ENCODE measurements at places on chromosomes 12 and 14. TPM values are rescaled to one million over a fixed set of nuclear protein-coding genes. Genes with fewer than 3 reads are reported as not detected.

DNA sequence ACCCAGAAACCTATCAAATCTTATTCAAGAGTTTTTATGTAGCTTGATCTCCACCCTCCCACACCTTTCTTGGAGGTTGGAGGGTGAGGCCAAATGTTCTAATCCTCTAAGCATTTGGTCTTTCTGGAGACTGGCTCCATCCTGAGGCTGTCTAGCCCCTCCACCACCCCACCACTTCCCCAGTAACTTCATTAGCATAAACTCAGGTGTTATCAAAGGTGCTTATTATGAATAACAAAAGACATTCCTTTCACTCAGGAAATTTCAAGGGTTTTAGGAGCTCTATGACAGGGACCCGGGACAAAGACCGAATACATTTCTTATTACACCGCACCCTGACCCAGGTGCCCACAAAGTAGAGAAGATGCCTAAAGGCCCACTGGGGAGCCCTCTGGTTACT, 2.8 kb upstream of the TMEM229B start:
- no peak for DNase-seq

DNA sequence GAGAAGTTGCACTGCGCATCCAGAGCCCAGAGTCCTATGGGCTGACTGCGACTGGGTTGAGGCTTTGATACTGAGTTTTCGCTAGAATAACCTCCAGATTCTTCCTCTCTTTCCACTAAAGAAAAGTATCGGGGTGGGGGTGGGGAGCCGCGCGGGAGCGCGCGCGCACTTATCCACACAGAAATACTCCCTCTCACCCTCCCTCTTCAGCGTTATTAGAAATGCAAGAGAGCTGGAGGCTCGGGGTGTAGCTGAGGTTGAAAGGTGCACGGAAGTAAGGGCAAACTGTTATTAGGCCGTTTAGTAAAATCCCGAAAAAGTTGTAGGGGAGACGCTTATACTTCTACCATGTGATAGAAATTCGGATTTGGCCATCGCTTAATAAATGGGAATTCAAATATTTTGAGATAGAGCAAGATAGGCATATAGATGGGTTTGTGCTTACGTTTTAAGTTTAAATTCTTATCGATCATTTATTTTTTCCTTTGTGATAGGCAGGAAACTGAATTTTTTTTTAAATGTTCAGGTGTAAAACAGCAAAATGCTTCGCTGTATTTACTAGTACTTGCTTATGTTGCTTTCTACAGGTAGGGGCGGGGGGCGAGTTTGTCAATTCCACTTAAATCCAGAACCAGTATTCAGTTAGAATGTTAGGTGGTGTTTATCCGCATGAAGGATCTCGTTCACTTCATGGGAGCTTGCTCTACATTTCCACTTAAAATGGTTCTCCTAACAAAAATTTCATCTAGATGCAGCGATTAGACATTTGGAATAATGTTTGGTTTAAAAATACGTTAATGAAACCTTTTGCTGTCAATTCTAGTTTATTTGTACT, 1.1 kb downstream of the ARHGAP5 start:
- DNase-seq: no peak

DNA sequence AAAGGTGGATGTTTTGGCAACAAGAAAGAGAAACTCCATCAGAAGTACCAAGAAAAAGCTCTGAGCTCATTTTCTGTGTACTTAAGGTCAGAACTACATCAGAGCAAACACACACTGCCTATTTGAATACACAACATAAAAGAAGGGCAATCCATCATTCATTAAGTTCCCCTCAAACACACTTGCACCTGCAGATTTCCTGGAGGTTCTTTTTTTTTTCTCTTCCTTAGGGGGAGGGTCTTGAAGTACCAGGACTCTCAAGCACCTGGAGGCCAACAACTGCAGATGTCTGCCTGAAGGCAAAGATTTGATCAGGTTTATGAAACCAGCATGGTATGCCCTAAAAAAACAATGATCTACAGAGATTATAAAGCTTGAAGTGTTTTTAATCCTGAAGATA, 26.1 kb upstream of the PTHLH start:
- DNase-seq: no peak

DNA sequence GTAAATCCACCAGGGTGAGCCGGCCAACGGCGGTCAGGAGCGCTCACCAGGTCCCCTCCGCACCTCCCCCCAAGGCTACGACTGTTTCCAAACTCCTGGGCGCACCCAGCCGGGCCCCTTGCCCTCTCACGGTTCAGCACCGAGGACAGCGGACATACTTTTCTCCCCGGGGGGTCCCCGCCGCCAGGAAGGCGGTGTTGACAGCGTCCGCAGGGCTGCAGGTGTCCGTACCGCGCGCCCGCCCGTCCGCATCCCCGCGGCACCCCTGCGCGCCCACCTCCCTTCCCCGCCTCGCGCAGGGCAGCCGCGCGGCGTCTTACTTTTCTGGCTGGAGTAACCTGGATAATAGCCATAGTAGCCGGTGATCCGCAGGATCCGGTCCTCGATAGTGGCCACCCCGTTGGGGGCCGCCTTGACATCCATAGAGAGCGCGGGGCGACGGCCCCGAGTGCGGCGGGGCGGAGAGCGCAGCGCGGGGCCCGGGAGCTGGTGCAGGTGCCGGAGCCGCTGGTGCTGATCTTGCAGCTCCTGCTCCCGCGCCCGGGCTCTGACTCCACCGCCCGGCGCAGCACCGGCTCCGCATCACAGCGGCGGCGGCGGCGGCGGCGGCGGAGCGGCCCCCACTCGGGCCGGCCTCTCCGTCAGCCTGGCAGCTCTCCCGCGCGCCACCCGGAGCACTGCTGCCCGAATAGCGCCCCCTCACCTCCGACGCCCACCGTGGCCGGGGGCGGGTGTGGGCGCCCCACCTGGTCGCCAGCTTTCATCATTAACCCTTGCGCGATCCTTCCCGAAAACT, at the start of gene SLC35F4:
Gene SLC35F4 (minus strand): TSS at position 690 of the 796 bp plus-strand sequence.
- DNase-seq: no peak

DNA sequence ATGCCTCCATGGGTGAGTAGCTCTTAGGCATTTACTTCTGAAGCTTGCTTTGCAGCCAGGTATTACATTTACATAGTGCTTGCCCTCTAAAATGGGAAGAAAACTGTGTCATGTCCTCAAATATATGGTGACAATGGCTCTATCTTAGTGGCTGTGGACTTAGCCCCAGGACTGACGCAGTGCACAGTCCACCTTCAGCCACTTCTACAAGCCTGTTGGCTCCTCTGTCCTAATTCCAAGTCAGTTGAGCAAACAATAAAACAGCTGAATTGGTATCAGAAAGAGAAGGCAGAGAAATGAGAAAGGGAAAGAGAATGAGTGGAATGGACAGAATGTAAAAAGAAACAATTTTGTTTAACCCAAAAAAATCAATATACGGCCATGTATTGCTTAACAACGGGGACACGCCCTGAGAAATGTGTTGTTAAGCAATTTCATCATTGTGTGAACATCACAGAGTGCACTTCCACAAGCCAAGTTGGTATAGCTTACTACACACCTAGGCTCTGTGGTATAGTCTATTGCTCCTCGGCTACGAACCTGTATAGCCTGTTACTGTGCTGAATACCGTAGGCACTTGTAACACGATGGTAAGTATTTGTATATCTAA, 93.5 kb downstream of the GRIN2B start:
- no peak for DNase-seq

DNA sequence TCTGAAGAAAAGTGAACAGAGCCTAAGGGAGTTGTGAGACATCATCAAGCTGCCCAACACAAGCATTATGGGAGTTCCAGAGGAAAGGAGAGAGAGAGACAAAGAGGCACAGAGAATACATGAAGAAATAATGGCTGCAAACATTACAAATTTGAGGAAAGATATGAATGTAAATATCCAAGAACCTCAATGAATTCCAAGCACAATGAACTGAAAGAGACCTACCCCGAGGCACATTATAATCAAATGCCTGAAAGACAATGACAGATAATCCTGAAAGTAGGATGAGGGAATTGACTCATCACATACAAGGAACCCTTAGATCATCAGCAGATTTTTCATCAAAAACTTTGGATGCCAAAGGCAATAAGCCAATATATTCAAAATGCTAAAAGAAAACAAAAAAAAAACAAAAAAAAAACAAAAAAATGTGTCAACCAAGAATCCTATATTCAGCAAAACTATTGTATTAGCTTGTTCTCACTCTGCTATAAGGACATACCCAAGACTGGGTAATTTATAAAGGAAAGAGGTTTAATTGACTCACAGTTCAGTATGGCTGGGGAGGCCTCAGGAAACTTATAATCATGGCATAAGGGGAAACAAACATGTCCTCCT, 37.8 kb downstream of the BCL2L14 start:
- DNase-seq: no peak

GRCh38 chr12:132631666-132632065, 13.1 kb downstream of the P2RX2 start:
- DNase-seq: no peak

- DNase-seq: no peak
Observed at GRCh38 chr12:120708651-120709050, 1.6 kb upstream of the UNC119B start.

DNA sequence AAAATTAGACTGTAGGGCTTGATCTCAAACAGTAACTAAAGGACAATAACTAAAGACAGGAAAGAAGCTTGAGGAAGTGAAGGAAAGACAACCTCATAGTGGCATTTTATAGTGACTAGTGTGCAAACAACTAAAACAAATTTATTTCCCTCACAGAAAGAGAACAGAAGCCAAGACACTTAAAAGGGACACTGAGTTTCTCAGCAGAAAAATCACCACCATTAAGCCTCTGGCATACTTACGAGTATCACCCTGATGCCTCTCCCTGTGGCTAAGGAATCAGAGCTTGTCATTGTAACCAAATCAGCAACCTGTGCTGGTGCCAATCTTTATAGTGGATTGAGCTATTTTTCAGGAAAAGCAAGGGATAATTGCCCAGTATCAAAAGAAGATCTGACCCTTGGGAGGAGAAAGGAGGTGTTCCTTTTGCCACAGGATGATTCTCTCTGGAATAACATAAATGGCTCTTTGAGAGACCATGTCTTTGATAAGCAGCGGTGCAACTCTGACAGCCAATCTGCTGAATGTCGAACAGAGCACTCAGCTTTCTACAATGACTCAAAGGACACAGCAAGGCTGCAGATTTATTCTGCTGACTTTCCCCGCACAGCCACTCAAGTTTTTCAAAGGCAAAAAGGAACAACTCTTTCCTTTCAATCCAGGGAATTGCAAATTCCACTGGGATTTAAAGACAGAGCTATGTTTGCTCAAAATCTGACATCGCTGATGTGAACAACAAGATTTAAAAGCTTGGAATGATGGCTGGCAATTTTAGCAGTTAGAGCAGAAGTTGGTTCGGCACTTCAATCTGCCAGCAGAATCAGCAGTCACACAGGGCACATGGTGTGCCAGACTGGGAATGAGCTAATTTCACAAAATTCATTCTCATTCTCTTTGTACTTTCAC, 34.6 kb downstream of the ATF7 start:
- DNase-seq: no peak

- no peak for DNase-seq
Observed at GRCh38 chr14:34964977-34965764, 17.6 kb upstream of the SRP54 start.

DNA sequence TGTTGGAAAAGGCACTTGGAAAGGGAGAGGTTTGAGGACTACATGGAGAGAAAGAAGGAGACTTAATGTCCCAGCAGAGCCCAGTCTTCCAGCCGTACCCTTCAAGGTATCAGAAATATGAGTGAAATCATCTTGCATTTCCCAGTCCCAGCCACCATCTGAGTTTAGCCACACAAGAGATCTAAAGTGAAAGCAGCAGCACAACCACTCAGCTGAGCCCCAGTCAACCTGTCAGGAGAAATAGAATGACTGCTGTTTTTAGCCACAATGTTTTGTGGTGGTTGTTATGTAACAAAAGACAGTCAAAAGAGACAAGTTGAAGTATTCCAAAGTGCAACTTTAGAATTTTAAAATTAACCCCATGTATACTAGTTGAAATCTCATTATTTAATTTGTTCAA, 28.0 kb downstream of the DERA start:
- no peak for DNase-seq

GRCh38 chr12:94640134-94640928, 10.0 kb downstream of the TMCC3 start:
- no peak for DNase-seq

- no peak for DNase-seq
Observed at GRCh38 chr14:39946807-39947206, 514.6 kb upstream of the FBXO33 start.

DNA sequence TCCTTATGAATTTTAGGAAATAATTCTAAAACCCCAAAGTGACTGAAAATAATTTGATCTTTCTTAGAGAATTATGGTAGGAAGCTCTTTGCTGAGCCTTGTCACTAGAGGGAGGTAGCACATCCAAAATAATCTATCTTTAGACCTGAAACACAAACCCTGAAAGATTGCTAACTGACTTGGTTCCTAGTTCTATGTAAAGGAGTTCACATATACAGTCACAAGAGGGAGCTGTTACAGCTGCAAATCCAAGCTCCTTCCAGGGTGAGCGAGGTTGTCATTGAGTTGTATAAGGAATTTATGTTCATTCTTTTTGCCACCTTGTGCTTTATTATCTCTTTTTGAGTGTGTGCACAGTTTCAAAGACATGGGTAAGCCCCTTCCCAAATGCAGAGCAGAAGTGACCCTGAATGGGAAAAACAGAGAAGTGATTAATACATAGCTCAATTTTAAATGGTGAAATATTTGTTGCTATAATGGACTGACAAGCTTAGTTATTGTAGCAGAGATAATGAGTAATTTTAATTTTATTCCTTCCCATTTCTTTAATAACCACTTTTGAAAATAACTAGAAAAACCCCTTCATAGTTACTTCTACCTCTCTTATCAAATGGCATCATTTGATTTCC, 387.9 kb downstream of the DAD1 start:
- DNase-seq: no peak

DNA sequence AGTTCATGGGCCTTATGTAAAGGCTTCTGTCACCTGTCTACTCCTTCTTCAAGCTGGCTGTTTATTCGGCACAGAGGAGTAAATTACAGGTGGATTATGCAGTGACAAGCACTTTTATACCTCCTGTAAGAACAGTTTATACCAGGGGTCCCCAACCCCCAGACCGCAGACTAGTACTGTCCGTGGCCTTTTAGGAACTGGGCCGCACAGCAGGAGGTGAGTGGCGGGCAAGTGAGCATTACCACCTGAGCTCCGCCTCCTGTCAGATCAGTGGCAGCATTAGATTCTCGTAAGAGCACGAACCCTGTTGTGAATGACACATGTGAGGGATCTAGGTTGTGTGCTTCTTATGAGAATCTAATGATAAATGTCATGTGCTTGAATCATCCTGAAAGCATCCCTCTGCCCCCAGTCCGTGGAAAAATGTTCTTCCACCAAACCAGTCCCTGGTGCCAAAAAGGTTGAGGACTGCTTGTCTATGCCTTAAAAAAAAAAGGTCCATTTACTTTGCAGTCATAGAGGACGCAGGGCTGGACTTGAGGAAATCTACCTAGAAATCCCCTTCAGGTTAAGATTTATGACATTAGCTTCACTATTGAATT, 78.8 kb downstream of the ETV6 start:
- DNase-seq: no peak

The SYNDIG1L gene
- not detected for total RNA-seq

The KLRC4 gene
- total RNA-seq: not detected

The HOXC10 gene
- total RNA-seq: 1.2 TPM

The CPNE6 gene
- not detected for total RNA-seq
